ENCODE measurements at places on chromosomes 2 and 18. TPM values are rescaled to one million over a fixed set of nuclear protein-coding genes. Genes with fewer than 3 reads are reported as not detected.
A peak's percentile ranks its signal among the peaks of the same experiment; 100 is the strongest.

The MAPRE3 gene
- total RNA-seq, result 19.9 TPM

- DNase-seq, result no peak
These were observed 91.4 kb downstream of the RPRM start for GRCh38 chr2:153387203-153387602.

DNA sequence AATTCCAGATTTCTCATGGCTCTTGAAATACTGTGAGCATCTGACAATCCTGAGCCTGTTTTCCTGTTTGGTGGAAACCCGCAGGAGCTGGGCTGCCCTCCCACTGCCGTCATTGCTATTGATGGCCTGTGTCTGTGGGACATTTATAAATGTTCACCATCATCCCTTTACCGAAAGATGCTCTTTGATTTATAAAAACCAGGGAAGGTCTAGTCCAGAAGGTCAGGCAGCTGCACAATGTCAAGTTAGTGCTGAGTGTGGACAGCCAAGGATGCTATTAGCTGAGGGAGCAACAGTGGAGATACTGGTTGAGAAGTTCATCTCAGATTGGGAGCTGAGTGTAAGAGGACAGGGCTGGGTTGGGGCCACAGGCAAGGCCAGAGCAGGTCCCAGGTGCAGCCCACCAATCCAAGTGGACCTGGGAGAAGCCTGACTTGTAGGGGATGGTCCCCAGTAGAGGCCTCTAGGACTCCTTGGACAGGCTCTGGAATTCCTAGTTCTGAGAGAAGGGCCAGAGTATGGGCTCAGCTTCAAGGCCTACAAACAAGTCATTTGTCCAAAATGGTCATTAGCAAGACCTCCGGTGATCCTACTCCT is 55.1 kb downstream of the COPS8 start:
- DNase-seq, result no peak

- DNase-seq, result no peak
These were observed 418.0 kb upstream of the ID2 start for GRCh38 chr2:8263901-8264300.

- DNase-seq, result no peak
These were observed 165.0 kb upstream of the SMIM21 start for GRCh38 chr18:75592527-75592926.

GRCh38 chr2:224908818-224909217 is 133.4 kb downstream of the DOCK10 start:
- DNase-seq, result no peak

DNA sequence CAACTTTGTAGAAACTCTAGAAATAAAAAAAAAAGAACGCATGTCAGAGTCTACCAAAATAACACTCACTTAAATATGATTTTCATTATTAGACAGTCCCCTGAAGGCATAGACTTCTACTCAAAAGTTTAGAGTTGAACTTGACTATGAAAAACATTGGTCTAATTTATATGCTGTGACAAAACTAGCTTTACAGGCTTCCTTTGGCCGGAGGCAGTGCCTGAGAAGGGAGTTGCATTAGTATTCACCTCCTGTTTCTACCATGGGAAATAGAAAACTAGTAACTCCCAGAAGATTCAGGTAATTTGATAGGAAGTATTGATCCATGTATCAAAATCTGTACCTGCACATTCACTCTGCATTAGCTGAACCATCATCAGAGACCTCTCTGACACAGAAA is 163.4 kb upstream of the NOSTRIN start:
- DNase-seq, result no peak

GRCh38 chr18:47975105-47975504 is 44.6 kb upstream of the SMAD2 start:
- DNase-seq, result no peak

The ANO7 gene
- total RNA-seq, result 6.7 TPM

GRCh38 chr2:140205093-140205492 is 1424.9 kb upstream of the NXPH2 start:
- DNase-seq, result no peak

GRCh38 chr18:29154196-29154757 is 977.3 kb upstream of the CDH2 start:
- no peak for DNase-seq

GRCh38 chr2:11220445-11220844 is 65.2 kb downstream of the SLC66A3 start:
- DNase-seq, result no peak

- no peak for DNase-seq
These were observed 144.5 kb downstream of the LAMA3 start for GRCh38 chr18:23833714-23834113.

DNA sequence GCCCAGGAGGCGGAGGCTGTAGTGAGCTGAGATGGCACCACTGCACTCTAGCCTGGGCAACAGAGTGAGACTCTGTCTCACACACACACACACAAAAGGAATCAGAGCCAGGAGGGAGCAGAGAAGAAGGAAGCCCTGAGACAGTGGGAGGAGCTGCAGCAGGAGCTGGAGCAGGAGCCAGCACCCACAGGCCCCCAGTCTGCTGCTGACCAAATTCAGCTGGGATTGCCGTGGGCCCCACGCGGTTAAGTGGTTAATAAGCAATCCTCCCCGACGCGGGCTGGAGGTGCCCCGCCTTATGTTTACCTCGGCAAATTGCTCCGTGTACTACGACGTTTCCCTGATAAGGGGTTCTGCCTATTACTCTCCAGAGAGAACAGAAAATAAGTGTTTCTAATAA is 265.3 kb downstream of the TWIST2 start:
- DNase-seq, result peak; percentile 67

DNA sequence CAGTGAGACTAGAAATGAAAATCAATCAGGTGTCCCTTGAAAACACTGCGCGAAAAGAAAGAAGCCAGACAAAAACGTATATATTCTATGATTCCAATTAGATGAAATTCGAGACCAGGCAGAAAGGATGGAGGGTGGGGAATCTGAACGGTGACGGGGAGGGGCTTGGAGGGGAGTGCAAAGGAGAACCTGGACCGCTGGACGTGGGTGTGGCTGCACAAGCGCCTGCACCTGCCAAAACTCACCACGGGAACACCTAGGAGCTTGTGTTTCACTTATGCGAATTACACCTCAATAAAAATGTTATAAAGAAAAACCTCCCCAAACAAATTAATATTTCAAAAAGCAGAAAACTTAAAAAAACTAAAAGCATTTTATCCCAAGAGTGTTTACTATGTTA is 21.9 kb downstream of the THAP4 start:
- no peak for DNase-seq

GRCh38 chr2:152405206-152406118 is 70.5 kb downstream of the FMNL2 start:
- peak; percentile 71 for DNase-seq

DNA sequence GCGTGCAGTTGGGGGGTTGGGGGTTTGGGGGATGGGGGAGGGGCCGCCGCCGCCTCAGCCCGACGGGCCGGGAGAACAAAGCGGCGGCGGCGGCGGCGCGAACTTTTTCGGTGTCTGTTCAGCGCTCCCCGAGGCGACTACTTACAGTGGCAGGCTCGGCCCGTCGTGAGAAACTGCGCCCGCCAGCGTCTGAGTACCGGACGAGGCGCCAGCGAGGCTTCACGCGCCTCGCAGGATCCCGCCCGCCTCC is 172 bp downstream of the PRKD3 start:
- DNase-seq, result no peak

The OTOS gene
- total RNA-seq, result not detected

- peak; percentile 26 for DNase-seq
These were observed 110.9 kb downstream of the MIB1 start for GRCh38 chr18:21851327-21851961.

DNA sequence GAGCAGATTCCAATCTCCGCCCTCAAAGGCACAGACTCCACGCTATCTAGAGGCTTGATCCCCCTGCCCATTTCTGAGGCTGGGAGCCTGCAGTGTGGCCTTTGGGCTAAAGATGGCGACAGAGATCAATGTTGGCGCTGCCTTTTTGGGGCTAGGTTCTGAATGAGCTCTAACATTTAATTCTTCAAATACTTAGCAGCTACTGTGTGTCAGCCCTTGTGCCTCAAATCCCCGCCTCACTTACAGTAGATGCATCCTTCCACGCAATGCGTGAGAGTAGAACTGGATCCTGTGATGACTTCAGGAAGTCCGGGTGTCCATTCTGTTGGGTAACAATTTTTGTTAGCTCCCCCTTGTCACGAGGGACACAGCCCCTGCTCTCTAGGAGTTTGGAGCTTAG is 12.4 kb downstream of the IL1F10 start:
- peak; percentile 62 for DNase-seq

DNA sequence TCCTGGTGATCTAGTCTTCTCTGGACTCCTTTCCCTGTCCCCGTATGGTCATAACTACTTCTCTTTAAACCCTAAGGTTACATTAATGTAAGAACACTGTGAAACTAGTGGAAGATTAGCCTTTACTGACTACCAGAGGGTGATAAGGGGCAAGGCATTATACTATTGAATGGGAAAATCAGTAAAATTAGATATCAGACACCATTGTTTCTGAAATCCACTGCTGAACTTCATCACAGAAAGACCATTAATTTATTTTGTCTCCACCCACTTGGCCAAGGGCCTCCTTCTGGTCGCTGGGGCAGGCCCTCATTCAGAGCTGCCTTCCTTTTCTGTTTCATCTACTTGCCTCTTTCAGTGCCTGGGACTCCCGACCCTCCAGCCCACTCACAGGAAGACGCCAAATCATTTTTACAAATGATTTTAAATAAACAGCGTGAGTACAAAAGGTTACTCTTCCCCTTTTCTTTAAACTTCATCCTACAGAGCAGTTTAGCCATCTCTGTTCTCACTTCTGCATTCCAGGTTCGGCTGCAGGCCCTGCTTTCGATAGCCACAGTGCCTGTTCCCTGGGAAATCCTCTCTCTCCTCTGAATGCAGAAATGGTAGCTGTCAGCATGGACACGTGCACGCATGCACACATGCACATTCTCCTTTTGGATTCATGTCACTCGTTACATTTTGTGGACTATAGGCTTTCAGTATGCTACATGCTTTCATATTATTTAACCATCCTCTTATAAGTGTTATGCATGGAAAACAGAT is 70.3 kb upstream of the DOCK10 start:
- no peak for DNase-seq

DNA sequence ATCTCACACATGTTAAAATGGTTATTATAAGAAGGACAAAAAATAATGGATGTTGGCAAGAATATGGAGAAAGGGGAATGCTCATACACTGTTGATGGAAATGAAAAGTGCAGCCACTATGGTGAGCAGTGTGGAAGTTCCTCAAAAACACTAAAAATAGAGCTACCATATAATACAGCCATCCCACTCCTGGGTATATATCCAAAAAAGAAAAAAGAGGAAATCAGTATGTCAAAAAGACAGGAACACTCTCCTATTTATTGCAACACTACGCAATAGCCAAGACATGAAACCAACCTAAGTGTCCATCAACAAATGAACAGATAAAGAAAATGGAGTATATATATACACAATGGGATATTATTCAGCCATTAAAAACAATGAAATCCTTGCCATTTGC is 642.6 kb downstream of the RNF144A start:
- DNase-seq, result no peak

- no peak for DNase-seq
These were observed 122.3 kb downstream of the MEMO1 start for GRCh38 chr2:31888550-31888949.

DNA sequence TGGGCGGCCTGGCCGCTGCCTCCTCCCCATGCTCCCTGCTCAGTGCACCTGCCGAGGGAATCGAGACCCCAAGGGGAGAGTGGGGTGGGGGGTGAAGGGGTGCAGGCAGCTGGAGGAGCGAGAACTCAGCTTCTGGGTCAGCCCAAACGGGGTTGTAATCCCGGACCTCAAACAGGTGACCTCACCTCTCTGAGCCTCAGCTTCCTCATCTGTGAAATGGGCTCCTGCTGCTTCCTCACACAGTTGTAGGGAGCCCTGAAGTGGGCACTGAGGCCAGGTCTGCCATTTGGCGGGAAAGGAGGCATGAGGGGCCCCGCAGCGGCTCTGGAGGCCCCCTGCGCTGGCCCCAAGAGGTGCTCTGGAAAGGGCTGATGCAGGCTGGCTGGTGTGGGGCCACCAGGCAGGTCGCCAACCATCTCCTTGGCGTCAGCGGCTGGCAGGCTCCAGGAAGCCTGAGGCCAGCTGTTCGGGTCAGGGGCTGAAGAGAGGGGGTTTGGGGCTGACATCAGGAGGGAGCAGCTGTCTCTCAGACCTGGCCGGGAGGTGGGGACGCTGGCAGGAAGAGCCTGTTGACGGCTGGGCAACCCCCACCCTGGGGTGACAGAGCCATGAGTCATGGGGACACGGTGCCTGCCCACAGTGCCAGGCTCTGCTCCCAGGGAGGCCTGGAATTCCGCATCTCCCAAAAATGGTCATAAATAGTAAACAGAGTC is 4.9 kb downstream of the KLHL30 start:
- no peak for DNase-seq

- no peak for DNase-seq
These were observed 64.7 kb upstream of the TLK1 start for GRCh38 chr2:171225302-171225980.

GRCh38 chr2:201320701-201321100 is 36.4 kb downstream of the FLACC1 start:
- DNase-seq, result no peak

Measured in stomach (tissue), 19 donors.